MG63 (cell line): ENCODE measurements at places on chromosomes 2 and 18. TPM values are rescaled to one million over a fixed set of nuclear protein-coding genes. Genes with fewer than 3 reads are reported as not detected.

DNA sequence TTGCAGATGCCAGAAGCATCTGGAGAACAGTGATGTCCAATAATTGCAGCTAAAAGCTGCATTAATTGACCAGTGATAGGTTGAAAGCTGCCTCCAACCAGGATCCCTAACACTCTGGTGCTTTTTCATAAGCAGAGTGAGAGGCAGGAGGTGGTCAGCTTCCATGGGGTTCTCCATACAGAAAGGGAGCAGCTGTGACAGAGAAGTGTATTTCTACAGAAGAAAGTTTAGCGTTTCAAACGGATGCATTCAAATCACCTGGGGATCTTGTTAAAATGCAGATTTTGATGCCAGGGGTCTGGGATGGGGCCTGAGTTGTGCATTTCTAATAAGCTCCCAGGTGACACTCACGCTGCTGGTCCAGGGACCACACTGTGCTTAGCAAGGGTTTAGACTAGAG, 216.5 kb upstream of the NRP2 start:
- no peak for DNase-seq

DNA sequence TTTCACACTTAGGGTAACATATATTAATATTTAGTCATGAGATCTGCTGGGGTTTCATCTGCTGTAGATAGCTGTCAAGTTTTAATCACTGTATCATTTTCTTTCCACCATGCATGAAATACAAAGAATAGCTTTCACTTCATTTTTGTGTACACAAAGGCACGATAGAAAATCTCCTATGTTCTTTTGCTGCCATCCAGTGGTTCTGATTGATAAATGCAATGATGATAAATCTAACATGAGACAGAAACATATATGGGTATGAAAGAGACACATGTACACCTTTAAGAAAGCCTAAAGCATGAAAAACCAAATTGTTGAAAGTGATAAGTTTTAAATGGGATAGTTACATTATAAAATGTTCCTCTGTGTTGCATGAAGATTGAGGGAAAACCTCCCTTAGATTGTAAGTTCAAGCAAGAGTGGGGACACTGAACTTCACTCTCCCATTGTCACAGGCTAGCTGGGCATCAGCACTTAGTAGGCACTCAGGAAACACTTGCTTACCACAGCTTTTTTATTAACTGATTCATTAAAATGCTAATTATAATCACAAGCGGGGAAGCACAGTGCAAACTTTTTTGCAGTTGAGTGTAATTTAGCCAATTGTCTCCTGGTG, 31.2 kb downstream of the C1D start:
- DNase-seq: no peak

- DNase-seq: no peak
Measured at GRCh38 chr2:225600444-225600843, 200.9 kb downstream of the NYAP2 start.

DNA sequence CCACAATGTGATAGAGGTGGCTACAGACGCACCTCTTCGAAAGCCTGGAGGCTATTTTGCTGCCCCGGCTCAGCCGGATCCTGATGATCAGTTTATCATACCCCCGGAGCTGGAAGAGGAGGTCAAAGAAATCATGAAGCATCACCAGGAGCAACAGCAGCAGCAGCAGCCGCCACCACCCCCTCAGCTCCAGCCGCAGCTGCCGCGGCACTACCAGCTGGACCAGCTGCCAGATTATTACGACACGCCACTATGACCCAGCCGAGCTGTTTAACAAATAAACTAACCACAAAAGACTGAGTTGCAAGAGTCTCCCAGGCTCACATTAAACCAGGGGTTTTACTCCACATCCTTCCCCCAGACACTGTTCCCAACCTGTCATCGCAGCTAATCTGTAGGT, 263.8 kb downstream of the PHLPP1 start:
- DNase-seq: peak; percentile 84

- DNase-seq: no peak
Measured at GRCh38 chr2:240269380-240269779, 128.9 kb upstream of the OTOS start.

DNA sequence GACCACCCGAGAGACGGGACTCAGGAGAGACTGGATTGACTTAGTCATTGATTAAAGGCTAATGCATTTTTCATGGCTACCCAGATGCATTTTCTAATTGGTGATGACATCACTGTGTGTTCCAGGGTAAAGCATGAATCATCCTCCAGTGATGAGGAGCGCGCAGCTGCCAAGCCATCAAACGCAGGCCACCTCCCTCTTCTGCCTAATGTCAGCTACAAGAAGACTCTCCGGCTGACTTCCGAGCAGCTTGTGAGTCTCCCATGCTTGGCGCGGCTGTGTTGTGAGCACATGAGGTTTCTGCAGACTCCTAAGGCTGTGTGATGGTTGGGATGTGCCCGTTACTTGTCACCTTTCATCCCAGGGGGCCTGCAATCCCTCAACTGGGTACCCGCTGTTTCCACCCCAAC, 56.4 kb downstream of the LPIN1 start:
- peak; percentile 74 for DNase-seq

DNA sequence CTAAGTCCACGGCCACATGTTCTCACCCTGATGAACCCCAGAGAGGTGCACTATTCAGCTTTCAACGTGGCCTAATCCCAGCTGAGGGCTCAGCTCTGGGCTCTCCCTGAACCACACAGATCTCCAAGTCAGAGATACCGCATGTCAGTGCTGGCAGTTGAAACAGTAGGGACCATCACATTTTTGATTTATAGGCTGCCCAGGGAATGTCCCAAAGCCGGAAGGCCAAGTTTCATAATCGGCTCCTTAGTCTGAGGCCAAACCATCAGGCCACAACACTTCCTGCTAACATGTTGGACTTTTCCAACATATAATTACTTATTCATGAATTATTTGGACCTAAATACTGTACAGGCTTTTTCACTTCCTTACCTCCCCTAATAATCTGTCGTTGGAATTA, 91.9 kb upstream of the KLHL29 start:
- no peak for DNase-seq

DNA sequence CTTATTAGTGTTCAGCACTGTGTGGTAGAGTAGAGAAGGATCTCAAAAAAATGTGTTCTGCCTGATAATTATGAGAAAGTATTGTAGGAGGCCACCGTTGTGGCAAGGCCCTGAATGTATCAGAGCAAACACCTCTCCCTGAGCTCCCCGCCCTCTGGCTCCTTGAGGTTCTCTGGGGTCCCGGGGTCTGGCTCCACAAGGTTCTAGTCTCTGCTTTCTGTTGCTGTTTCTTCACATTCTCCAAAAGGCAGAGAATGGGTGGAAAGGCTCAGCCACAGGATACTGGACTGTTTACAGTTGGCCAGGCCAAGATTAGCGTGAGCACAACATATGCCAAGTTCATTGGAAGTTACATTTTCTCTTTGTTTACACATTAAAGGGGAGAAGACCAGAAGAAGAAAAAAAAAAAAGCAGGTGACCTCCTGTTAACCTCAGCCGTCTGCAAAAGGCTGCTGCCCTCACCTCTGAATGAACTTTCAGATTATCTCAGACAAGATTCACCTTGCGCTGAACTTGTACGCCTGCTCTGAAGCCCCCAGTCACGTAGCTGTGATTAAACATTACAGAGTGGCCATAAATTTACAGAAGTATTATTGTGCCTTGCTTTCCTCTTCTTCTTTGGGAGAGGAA, 56.6 kb upstream of the CYP26B1 start:
- DNase-seq: peak; percentile 33

Gene CCDC138
- 6.7 and 11.3 TPM in 2 replicates for total RNA-seq

Gene IMPA2
- total RNA-seq: 70.0 and 90.8 TPM in 2 replicates

Gene CDK15
- total RNA-seq: 2.7 and 6.5 TPM in 2 replicates
